ENCODE measurements at places on chromosomes 1 and 21.

GRCh38 chr21:37075214-37075770 is 2.2 kb downstream of the TTC3 start:
- no peak for DNase-seq

- no peak for DNase-seq
Observed at GRCh38 chr1:17731460-17731859, 23.7 kb upstream of the ACTL8 start.

GRCh38 chr21:45177039-45177438 is 102.7 kb downstream of the ADARB1 start:
- DNase-seq, result no peak

DNA sequence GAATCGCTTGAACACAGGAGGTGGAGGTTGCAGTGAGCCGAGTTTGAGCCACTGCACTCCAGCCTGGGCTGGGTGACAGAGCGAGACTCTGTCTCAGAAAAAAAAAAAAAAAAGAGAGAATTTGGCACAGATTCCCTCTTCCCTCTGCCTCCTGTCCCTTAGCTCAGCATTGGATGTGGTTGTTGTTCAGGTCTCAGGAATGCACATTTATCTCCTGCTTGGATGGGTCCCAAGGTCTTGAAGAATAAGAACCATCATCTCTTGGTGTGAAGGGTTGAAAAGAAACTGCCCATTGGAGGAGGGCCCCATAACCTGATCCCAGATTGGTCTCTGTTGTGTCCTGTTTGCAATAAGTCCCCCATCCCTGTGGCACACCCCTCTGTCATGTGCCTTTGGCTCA is 34.9 kb downstream of the UBIAD1 start:
- DNase-seq, result no peak

- no peak for DNase-seq
Observed at GRCh38 chr21:31987696-31988095, 114.9 kb downstream of the HUNK start.

- no peak for DNase-seq
Observed at GRCh38 chr1:214220891-214221290, 60.1 kb upstream of the SMYD2 start.

DNA sequence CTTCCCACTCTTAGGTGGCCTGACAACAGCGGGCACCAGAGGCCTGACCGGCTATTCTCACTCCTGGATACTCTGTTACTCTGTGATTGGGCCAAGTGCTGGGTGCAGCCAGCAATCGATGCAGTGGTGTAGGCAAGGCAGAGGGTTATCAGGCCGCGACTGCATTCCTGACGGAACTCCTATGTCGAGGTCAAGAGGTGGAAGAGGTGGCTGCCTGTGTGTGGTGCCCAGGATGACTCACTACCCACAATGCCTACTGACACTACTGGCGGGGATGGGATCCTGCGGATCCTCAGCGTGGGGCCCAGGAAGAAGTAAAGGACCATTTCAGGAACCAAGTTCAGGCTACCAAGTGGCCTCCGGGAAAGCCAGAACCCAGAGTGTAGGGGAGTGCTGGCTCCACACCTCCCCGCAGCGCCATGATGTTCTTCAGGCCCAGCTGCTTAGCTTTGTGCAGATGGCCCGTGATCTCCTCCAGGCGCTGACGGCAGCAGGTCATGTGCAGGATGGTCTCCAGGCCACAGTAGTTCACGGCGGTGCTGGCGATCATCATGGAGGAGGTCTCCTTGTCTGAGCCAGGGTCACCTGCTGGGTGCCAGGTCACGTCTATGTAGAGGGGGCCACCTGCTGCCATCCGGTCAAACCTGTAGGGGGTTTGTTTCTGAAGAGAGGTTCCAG is 4.9 kb downstream of the MTHFR start:
- no peak for DNase-seq

GRCh38 chr1:180954005-180954800 is 41.5 kb downstream of the KIAA1614 start:
- DNase-seq, result peak; percentile 39

- no peak for DNase-seq
Observed at GRCh38 chr21:45390831-45391742, 13.9 kb upstream of the COL18A1 start.

GRCh38 chr1:151843398-151843797 is 3.8 kb upstream of the C2CD4D start:
- no peak for DNase-seq

- DNase-seq, result no peak
Observed at GRCh38 chr1:236282425-236282716, 613 bp upstream of the ERO1B start.

DNA sequence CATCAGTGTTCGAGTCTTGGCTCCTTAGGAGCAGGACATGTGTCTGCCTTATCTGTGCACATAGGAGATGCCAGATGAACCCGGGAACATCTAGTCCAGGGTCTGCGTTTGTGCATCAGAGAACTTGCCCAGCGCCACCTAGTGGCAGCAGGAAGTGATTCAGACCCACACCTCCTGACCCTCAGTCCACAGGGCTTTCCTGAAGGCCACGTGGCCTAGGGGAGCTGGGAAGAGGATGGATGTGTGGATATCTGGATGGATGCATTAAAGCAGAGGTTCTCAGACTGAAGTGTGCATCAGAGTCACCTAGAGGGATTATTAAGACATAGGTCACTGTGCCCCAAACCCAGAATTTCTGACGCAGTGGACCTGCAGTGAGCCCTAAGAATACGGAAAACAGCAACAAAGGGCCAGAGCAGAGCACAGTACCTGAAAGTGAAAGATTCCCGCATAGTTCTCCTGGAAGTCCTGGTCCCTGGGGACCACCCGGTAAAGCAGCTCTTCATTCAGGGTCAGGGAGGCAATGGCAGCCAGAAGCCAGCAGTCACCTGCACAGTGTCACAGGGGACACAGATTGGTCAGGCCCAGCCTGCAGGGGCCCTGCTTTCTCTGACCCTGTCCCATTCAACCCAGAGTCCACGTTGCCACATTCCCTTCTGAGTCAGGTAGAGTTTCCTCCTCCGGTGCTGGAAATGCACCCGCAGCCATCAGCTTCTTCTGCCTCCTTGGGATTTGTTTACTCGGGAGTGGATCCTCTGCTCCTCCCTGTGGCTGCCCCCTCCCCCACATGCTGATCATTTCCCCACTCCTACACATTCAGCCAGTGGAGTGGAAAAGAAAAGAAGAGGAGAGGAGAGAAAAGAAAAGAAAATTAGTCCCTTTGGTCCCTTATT is 37.0 kb downstream of the CAPN8 start:
- peak; percentile 13 for DNase-seq

DNA sequence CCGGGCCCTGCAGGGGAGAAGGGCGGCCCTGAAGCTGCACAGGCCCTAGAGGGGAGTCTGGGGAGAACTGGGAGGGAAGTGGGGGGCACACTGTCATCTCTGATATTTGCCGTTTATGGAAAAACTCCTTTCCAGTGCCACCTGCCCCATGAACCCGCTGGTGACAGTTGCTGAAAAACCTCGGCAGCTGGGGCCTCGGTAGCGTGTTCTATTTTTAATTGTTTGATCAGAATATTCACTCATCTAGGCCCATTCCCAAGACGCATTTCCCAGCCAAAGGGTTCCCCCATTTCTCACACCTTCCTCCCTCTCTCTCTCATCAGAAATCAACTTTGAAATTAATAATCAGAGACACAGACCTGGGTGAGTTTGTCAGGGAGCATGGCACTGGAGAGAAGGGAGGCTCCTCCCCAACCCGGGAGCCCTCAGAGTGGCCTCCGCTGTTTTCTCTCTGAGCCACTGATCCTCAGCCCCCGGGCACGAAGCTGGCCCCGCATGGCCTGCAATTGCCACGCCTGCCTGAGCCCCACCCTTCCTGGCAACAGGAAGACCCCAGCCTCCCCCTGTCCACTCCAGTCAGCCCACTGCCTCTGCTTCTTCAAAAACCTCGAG is 111.1 kb downstream of the CASZ1 start:
- no peak for DNase-seq

GRCh38 chr21:36627242-36627641 is 71.7 kb upstream of the SIM2 start:
- DNase-seq, result no peak

- no peak for DNase-seq
Observed at GRCh38 chr1:203511513-203511912, 17.6 kb downstream of the OPTC start.

DNA sequence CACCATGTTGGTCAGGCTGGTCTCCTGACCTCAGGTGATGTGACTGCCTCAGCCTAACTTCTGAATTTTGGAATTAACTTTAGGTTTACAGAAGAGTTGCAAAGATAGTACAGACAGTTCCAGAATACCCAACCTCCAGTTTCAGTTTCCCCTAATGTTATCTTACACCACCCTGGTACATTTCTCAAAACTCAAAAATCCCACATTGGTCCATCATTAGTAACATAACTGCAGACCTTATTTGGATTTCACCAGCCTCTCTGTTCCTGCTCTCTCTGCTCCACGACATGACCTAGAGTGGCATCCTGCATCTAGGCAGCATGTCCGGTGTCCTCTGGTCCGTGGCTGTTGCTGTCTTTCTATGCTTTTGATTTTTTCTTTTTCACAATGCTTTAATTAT is 5.0 kb upstream of the ZC3H12A start:
- DNase-seq, result no peak

DNA sequence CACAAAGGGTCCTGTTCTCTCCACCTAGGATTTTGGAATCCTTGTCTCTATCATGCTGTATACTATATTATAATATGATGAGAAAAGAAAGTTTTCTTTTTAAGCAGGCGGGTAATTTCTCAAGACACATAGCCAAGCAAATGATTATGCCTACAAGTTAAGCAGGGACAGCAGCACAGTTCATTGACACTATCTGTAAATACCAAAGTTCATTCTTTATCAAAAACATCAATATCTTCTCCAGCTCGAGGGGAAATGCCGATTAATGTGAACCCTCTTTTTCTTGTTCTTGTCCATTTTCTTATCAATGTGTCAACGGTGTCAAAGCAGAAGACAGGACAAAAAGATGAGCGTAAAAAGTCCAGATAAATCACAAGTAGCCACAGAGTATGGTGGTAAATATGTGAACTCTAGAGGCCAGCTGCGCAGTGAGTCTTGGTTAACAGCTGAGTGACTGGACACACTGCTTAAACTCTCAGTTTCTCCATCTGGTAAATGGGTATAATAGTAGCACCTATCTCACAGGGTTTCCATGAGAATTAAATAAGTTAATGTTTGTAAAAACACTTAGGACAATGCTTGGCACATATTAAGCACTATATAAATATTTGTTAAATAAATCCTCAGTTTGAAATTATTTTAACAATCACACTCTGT is 30.9 kb downstream of the LPAR3 start:
- no peak for DNase-seq

DNA sequence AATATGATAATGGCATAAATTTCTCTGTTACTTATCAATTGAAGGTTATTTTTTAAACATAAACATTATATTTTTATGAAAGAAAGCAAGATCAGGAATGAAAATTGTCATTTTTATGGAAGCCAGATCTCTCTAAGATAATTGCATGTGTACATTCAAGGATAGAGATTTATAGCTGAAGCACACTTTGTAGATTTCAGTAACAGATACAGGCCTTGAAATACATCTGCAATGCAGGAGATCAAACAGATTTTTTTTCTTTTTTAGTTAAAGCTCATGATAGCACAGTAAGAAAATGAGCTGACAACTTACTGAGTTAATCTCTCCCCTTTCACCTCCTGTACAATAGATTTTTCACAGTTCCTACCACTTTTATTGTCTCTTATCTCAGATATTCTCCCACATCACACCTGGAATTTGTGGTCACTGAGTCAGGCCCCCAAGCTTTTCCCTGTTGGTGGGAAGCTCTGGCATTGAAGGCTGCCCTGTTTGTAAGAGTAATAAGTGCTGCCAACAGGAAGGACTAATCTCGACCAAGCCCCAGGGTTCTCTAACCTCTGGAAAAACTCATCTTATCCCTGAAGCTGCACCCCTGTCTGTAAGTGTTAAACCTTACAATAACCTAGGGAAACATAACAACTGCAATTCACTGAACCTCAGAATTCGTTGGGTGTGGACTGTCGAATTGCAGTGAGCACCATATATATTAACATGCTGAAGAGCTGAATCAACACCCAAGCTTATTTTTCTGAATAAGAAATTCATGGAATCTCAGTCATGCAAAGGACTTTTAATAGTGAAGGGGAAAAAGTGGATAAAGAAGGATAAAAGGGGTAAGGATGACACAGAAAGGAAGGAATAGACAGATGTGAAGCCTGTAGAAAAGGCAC is 599.0 kb downstream of the LMO4 start:
- no peak for DNase-seq

DNA sequence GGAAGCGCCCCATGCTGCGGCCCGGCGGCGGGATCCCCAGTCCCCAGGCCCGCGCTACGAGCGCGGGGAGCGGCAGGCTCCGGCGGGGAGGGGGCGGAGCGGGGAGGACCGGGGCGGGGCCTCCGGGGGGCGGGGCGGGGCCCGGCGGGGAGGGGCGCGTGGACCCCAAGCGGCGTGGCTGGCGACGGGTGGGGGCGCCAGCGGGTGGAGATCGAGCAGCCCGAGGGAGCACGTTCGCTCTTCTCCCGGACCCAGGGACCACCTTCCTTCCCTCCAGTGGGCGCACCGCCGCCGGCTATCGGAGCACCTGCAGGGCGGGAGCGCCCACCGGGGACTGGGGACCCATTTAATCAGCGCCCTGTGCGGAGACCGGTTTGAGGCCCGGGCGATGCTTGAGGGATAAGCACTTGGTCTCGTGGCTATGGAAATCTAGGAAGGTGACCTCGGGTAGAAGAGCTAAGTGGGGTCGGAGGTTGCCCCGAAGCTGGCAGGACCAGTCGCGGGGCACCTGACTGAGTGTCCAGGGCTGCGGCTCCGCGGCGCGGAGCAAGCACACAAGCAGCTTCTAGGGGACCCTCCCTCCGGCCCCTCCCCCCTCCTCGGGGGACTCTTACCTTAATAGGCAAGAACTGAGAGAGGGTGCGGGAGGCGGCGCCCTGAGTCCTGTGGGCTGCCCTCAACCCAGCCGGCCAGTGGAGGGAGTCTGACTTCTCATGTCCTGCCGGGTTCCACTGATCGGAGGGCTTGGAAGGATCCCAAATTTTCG is at the start of gene TSPAN2:
Gene TSPAN2 (minus strand): TSS at position 84 of the 766 bp plus-strand sequence. CDS start 71 bp downstream, at position 13.
- DNase-seq, result peak; percentile 48

DNA sequence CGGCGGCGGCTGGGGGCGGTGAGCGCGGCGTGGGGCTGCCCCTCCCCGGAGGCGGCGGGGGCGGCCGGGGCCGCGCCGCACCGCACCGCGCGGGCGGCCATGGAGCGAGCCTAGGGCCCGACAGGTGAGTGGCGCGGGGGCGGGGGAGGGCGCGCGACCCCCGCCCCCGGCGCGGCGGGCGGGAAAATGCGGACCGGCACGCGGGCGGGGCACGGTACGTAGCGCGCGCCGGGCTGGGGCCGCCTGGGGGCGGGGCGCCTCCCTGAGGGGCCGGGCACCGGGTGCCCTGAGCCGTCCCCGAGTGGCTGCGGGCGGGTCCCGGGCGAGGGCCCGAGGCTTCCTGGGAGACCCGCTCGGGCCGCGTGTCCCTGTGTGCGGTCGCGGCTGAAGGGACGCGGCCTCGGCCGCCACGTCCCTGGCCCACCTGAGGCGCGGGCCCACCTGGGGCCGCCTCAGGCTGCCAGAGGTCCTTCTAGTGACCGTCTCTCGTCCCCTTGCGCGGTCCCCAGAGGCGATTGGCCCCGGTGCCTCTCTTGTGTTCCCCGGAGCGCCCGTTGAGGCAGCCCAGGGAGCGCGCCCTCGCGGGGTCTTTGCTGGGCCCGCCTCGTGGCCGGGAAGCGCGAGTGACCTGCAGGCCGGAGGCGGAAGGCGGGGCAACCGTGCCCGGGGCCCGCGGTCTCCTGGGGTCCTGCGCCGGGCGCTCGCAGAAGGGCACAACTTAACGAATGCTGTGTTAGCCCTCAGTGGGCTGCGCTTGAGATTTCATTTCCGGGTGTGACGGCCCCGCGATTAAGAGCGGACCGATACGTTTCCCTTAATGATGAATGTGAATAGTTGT is 500 bp downstream of the FAM20B start:
- DNase-seq, result peak; percentile 56

- DNase-seq, result no peak
Observed at GRCh38 chr1:26081267-26082019, 14.0 kb upstream of the TRIM63 start.

GRCh38 chr21:43637530-43638158 is 21.6 kb downstream of the HSF2BP start:
- DNase-seq, result no peak
